PC-3 (cell line): ENCODE measurements at places on chromosomes 4 and X. TPM values are rescaled to one million over a fixed set of nuclear protein-coding genes. Genes with fewer than 3 reads are reported as not detected.
A peak's percentile ranks its signal among the peaks of the same experiment; 100 is the strongest.

- no peaks in the 10 kb centered on the region for H3K27me3 ChIP-seq
- no peaks in the 10 kb centered on the region for H3K36me3 ChIP-seq
- H3K4me3 ChIP-seq: peak overlapping the region; percentile 48
- H3K4me1 ChIP-seq: peaks cover 66% of the 10 kb centered on the region
- H3K27ac ChIP-seq: peak overlapping the region; percentile 96
Measured at GRCh38 chr4:73707918-73708577, 32.3 kb upstream of the CXCL8 start.

GRCh38 chr4:181874602-181875001, 368.6 kb upstream of the TENM3 start:
- no peak overlapping the region for H3K4me3 ChIP-seq
- no peaks in the 10 kb centered on the region for H3K36me3 ChIP-seq
- DNase-seq: no peak
- H3K27ac ChIP-seq: no peak overlapping the region
- H3K27me3 ChIP-seq: no peaks in the 10 kb centered on the region

DNA sequence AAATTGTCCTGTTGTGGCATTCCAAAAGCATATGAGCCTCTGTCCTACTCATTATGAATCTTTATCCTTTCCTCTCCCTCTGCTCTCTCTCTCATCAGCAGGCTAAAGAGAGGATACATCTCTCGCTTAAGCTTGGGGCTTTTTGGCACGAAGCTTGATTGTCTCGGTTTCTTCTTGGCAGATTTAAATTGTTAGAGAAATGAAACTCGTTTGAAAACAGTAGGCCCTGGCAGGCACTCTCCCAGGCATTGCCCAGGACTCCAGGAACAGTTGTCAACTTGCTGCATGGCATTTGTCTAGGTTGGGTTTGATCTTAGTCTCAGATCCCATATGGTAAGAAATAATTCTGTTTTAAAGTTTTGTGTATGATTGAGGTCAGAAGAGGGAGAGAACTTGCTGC, 35.5 kb downstream of the NAA11 start:
- no peak overlapping the region for H3K4me3 ChIP-seq
- H3K36me3 ChIP-seq: no peaks in the 10 kb centered on the region
- H3K27ac ChIP-seq: no peak overlapping the region
- no peaks in the 10 kb centered on the region for H3K4me1 ChIP-seq
- H3K27me3 ChIP-seq: peaks cover 5% of the 10 kb centered on the region; the same call in 1 of the 2 replicates

DNA sequence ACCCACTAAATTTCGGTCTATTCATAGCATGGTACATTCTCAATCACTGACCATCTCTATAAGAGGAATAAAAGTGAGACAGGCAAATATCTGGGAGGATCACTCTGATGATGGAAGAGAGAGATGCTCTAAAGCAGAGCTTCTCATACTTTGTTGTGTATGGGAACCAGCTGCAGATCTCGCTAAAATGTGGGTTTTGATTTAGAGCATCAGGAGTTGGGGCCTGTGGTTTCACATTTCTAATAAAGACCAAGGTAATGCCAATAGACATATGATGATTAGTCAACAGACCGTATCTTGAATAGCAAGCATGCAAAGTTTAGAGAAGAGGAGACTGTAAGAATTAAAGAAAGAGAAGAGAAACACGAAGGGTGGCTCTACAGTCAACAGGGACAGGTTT, 107.4 kb upstream of the FTHL17 start:
- no peaks in the 10 kb centered on the region for H3K36me3 ChIP-seq
- H3K4me1 ChIP-seq: no peaks in the 10 kb centered on the region
- no peak overlapping the region for H3K27ac ChIP-seq
- no peak for DNase-seq
- H3K27me3 ChIP-seq: no peaks in the 10 kb centered on the region

- H3K36me3 ChIP-seq: peaks cover 36% of the 10 kb centered on the region
- peak; percentile 67 for DNase-seq
- H3K27ac ChIP-seq: no peak overlapping the region
- H3K4me3 ChIP-seq: no peak overlapping the region
Measured at GRCh38 chr4:55444827-55445226, 49.1 kb downstream of the TMEM165 start.

DNA sequence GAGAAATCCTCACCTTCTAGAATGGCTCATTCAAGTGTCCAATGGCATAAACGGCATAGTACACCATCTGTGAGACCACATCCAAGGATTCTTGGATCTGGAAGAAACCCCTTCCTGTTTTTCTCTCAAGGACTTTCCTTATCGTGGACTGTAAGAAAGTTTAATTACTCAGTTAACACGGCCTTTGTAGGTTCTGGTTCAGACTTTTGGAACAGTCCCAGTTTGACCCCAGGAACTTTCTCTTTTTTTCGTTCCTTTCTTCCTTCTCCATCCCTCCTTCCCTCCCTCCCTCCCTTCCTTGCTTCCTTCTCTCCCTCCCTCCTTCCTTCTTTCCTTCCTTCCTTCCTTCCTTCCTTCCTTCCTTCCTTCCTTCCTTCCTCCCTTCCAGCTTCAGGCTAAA, 343.5 kb upstream of the SMIM31 start:
- H3K4me3 ChIP-seq: no peak overlapping the region
- no peaks in the 10 kb centered on the region for H3K36me3 ChIP-seq
- no peak for DNase-seq
- no peak overlapping the region for H3K27ac ChIP-seq
- no peaks in the 10 kb centered on the region for H3K27me3 ChIP-seq

GRCh38 chr4:168942985-168943384, 67.1 kb downstream of the CBR4 start:
- no peaks in the 10 kb centered on the region for H3K27me3 ChIP-seq
- no peaks in the 10 kb centered on the region for H3K4me1 ChIP-seq
- DNase-seq: peak; percentile 45
- no peaks in the 10 kb centered on the region for H3K36me3 ChIP-seq
- no peak overlapping the region for H3K4me3 ChIP-seq

- no peak overlapping the region for H3K4me3 ChIP-seq
- H3K36me3 ChIP-seq: no peaks in the 10 kb centered on the region
- no peaks in the 10 kb centered on the region for H3K27me3 ChIP-seq
- H3K4me1 ChIP-seq: no peaks in the 10 kb centered on the region
- H3K27ac ChIP-seq: no peak overlapping the region
Measured at GRCh38 chr4:164381859-164382258, 372.1 kb upstream of the SMIM31 start.

DNA sequence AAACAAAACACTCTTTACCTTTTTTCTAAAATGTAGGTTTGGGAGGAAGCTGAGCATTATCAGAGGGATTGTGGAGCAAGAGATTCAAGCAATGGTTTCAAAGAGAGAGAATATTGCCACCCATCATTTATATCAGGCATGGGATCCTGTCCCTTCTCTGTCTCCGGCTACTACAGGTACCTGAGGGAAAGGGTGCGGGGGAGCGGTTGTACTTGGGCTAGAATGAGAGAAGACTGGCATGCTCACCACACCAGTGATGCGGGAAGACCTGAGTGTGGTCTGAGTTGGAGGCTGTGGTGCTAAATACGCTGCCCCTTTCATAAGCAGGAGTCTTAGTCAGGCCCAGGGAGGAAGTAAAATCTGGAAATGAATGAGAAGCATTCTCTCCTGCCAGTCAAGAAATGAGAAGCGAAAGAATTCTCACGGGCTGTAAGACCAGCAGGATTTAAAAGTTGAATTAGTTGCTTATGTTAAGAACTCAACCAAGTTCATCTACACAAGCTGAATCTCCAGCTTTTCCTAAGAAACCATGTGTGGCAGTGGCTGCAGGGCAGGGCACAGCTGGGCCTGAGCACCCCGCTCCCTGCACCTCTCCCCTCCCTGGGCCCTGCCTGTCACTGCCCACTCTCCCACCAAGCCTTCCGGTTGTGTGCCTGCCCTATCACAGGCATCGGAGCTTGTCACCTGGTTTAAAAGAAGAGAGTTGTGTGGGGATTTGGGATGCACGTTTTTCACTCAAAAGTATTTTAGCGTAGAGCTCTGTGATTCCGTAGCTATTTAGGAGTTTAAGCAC, 24.8 kb upstream of the MSANTD1 start:
- no peak overlapping the region for H3K4me3 ChIP-seq
- no peak for DNase-seq
- no peaks in the 10 kb centered on the region for H3K27me3 ChIP-seq
- H3K27ac ChIP-seq: no peak overlapping the region

GRCh38 chrX:111886678-111887077, 10.7 kb downstream of the TRPC5OS start:
- no peak for DNase-seq
- no peaks in the 10 kb centered on the region for H3K27me3 ChIP-seq
- H3K36me3 ChIP-seq: no peaks in the 10 kb centered on the region
- H3K4me1 ChIP-seq: no peaks in the 10 kb centered on the region

- peak; percentile 87 for DNase-seq
- H3K4me3 ChIP-seq: peak overlapping the region; percentile 46; the same call in 1 of the 2 replicates
- H3K4me1 ChIP-seq: peaks cover 64% of the 10 kb centered on the region
- no peaks in the 10 kb centered on the region for H3K27me3 ChIP-seq
- H3K36me3 ChIP-seq: peaks cover 9% of the 10 kb centered on the region; the same call in 1 of the 2 replicates
Measured at GRCh38 chr4:20194123-20195013, 57.3 kb upstream of the SLIT2 start.

GRCh38 chr4:87478732-87479250, 50.4 kb downstream of the SPARCL1 start:
- DNase-seq: no peak
- H3K36me3 ChIP-seq: no peaks in the 10 kb centered on the region
- H3K27ac ChIP-seq: no peak overlapping the region
- H3K4me3 ChIP-seq: no peak overlapping the region
- H3K27me3 ChIP-seq: no peaks in the 10 kb centered on the region

DNA sequence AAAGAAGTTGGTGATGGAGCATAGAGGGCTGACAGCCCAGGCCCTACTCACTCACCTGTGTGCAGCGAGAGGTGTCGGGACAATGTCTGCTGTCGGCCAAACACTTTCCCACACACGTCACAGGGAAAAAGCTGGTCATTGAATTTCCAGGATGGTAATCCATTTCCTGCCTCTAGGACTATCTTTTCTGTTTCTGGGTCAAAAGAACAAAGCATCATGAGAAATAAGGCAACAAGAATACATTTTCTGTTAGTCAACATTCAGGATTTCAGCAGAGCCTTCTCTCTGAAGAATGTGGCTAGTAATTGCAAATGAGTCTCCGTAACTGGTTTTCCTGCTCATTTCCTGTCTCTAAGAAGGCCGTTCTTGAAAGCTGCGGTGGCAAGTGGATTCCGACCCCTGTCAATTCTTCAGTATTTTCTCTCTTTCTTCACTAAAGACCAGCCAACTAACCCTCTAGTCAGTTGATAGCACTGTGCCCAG, 99.4 kb downstream of the C4orf51 start:
- H3K4me1 ChIP-seq: peaks cover 25% of the 10 kb centered on the region
- H3K36me3 ChIP-seq: peaks cover 16% of the 10 kb centered on the region; the same call in 1 of the 2 replicates
- no peak overlapping the region for H3K27ac ChIP-seq

GRCh38 chrX:3435057-3435456, 88.6 kb upstream of the MXRA5 start:
- H3K27ac ChIP-seq: no peak overlapping the region
- no peaks in the 10 kb centered on the region for H3K27me3 ChIP-seq
- DNase-seq: no peak
- H3K4me1 ChIP-seq: no peaks in the 10 kb centered on the region
- H3K4me3 ChIP-seq: no peak overlapping the region
- H3K36me3 ChIP-seq: no peaks in the 10 kb centered on the region

DNA sequence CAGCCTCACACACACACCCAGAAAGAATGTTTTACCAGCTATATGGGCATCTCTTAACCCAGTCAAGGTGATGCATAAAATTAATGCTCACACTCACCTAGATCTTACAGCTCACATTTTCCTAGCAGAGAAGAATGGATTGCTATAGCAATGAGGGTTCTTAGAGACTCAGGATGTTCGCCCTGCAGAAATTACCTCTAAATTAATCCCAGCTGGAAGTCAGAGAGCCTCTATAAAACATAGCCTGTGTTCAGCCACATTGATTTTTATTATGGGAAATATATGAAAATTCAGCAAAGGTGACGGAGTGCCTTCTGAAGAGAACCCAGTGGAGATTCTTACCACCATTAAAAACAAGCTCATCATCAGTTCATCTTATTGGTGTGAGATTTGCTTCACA, 528.3 kb upstream of the ZFP42 start:
- H3K4me1 ChIP-seq: no peaks in the 10 kb centered on the region
- H3K27me3 ChIP-seq: no peaks in the 10 kb centered on the region
- H3K27ac ChIP-seq: no peak overlapping the region
- no peak overlapping the region for H3K4me3 ChIP-seq
- no peaks in the 10 kb centered on the region for H3K36me3 ChIP-seq

GRCh38 chr4:137390707-137391106, 141.6 kb downstream of the PCDH18 start:
- H3K4me3 ChIP-seq: no peak overlapping the region
- H3K4me1 ChIP-seq: no peaks in the 10 kb centered on the region
- no peak overlapping the region for H3K27ac ChIP-seq
- no peaks in the 10 kb centered on the region for H3K36me3 ChIP-seq

DNA sequence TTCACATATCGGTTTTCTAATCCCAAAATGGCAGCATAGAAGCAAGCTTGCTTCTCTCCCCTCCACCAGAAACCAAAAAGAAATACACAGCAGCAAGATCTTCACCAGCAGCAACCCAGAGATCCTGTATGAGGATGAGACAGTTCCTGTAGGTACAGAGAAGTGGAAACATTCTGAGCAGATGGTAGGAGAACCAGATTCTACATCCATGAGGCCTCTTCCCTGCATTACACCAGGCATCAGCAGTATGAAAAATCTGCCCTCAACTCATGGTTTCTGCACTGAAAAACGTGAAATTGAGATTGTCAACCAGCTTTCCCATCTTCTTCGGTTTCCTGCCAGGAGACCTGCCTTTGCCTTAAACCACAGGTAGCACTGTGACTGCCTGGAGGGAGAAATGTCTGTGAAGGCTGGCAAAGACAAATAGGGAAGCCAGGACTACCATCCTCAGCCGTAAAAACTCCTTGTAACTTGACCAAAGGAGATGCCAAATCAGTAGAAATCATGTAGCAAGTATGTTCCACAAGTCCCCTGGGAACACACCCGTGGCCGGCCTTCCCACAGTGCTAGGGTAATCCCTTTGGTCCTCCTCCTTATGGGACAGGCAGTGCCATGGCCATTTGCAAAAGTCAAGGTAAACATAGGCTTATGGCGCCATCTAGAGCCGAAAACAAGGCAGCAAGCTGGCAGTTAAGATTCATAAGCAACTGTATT, 24.0 kb upstream of the MTHFD2L start:
- H3K27ac ChIP-seq: peak overlapping the region; percentile 59
- no peaks in the 10 kb centered on the region for H3K27me3 ChIP-seq
- DNase-seq: peak; percentile 96
- H3K4me3 ChIP-seq: no peak overlapping the region
- H3K4me1 ChIP-seq: peaks cover 7% of the 10 kb centered on the region

The PNCK gene
- 1.0 and 3.3 TPM in 2 replicates for total RNA-seq

The NHS gene
- 4.9 and 5.6 TPM in 2 replicates for total RNA-seq

The GSTCD gene
- total RNA-seq: 12.1 and 15.4 TPM in 2 replicates

The F8A2 gene
- total RNA-seq: not detected in 2 replicates

The S100P gene
- total RNA-seq: 51.0 and 59.8 TPM in 2 replicates

The SLITRK4 gene
- 2.3 and 3.7 TPM in 2 replicates for total RNA-seq

The CPZ gene
- 21.7 and 27.9 TPM in 2 replicates for total RNA-seq

The TMEM271 gene
- total RNA-seq: not detected in 2 replicates

The GPR82 gene
- total RNA-seq: not detected in 2 replicates

The ANTXR2 gene
- 43.9 and 56.3 TPM in 2 replicates for total RNA-seq

The PABPC1L2B gene
- not detected in 2 replicates for total RNA-seq
